ENCODE measurements at places on chromosomes 7 and 10. TPM values are rescaled to one million over a fixed set of nuclear protein-coding genes. Genes with fewer than 3 reads are reported as not detected.

Gene DGKB
- not detected for total RNA-seq

Gene TEX47
- not detected for total RNA-seq

Gene CYP2W1
- total RNA-seq: not detected

Gene LRRC18
- total RNA-seq: not detected

Gene GRID1
- not detected for total RNA-seq

Gene TUBB8
- not detected for total RNA-seq

Gene OIT3
- 0.13 TPM for total RNA-seq

Gene EBLN1
- not detected for total RNA-seq

Gene KIAA1549
- total RNA-seq: 0.21 TPM

DNA sequence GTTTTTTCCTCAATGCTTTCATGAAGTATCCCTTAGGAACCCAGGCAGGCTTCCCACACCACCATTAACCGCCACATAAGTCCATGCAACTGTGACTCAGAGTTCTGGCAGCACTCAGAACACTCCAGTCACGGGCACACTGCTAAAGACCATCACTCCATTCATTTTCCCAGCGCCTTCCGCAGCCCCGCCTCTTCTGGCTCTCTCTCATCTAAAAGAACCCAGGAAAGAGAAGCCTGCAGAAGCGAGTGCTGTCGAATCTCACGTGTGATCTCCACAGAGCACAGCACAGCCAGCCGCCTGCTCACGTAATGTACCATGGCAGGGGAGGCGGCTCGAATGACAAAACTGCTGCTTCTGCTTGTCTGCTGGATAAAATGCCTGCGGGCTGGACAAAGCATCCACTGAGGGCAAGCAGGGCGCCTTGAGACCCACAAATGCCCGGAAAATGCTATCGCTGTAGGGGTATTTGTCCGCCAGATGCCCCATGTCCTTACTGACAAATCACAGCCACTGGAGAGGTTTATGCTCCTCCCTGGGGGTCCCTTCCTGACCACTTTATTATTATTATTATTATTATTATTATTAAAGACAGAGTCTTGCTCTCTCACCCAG, 1.8 kb downstream of the PSMG3 start:
- DNase-seq: no peak

- DNase-seq: peak; percentile 49
These were observed 4.4 kb downstream of the SPOCK2 start for GRCh38 chr10:72083790-72084459.

- no peak for DNase-seq
These were observed 132.3 kb downstream of the SPAG6 start for GRCh38 chr10:22477334-22478287.

DNA sequence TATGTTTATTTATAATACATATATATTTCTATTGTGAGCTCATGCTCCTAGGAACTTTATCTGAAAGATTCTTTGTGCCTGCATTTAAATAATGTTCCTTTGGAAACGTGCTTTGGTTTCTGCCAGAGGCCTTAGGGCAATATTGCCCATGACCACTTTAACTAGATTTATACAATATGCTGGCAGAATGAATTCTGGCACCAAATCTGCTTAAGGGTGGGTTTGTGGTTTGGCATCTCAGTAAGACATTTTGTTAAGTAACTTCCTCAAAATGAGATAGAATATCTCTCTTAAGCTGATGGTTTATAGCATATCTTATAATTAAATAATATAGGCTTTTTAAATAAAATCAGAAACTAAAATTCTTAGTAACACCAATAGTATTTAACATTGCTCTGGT, 252.9 kb downstream of the RNLS start:
- DNase-seq: no peak

DNA sequence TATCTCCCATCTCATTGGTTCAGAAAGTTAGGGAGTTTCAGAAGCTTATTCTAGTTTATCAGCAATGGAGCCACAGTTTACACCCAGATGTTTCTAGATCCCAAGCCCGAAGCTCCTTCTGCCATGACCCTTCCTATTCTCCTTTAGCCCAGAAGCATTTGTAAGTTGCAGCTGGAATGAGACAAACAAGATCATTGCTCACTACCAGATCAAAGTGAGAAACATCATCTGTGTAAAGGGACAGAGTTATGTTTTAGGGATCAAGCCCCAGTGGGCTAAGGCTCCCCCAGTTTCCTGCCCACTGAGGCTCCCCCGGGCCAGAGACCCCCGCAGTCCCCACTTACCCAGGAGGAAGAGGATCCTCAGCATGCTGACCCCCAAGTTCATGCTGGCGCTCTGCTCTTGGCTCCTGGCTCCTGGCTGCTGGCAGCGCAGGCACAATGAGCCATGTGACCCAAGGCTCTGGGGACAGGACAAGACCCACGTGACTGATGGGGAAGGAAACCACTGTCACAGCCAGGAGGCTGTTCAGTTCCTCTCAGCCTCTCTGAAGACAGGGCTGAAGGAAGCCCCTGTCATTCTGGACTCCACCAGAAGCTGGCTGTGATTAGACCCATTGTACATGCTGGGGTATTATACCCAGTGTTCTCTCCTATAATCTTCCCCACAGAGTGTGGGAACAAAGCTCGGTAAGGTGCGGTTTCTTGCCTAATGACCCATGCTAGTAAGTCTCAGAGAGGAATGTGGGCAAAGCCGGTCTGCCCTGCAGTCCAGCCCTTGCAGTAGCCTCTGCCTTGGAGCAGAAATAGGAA, at the start of gene TMEM273:
TMEM273 (minus strand) TSS at position 442 of the 812 bp plus-strand sequence; CDS start at position 387, 55 bp downstream.
- no peak for DNase-seq

DNA sequence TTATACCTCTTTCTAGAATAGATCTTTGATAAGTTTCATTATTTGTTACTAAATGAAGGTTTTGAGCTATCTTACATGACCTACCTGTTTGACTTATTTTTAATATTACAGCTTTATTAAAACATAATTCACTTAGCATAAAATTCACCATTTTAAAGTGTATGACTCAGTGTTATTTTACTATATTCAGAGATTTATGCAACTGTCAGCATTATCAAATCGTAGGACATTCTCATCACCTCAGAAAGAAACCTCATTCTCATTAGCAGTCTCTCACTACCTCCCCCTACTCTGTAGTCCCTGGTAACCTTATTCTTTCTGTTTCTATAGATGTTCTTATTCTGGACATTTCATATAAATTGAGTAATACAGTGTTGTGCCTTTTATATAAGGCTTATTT, 207.9 kb upstream of the FOXP2 start:
- no peak for DNase-seq

DNA sequence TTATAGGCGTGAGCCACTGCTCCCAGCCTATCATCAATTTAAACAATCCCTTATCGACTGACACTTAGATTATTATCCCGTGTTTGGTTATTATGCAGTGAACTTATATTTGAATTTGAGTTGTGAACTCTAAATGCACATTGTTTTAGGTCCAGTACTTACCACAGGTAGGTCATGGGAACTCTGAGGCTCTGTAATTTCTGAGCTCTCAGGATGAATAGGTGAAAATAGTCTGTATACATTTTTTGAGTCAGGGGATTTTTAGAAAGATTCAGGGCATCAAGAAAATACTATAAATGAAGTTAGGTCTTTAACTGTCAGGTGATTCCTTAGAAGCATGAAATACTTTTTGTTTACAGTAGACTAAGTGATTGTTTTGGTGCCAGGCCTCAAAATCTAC, 8.8 kb downstream of the CCDC136 start:
- no peak for DNase-seq

- no peak for DNase-seq
These were observed 5.9 kb downstream of the FGFR2 start for GRCh38 chr10:121592155-121592890.
